CD4-positive, alpha-beta T cell treated with Interferon gamma for 1 hour (primary cell): ENCODE measurements at places on chromosomes 13 and 19.

GRCh38 chr13:24141333-24141910 is 19.1 kb upstream of the SPATA13 start:
- no peak for DNase-seq

- no peak for DNase-seq
Measured at GRCh38 chr13:104592127-104592526, 1525.9 kb upstream of the SLC10A2 start.

DNA sequence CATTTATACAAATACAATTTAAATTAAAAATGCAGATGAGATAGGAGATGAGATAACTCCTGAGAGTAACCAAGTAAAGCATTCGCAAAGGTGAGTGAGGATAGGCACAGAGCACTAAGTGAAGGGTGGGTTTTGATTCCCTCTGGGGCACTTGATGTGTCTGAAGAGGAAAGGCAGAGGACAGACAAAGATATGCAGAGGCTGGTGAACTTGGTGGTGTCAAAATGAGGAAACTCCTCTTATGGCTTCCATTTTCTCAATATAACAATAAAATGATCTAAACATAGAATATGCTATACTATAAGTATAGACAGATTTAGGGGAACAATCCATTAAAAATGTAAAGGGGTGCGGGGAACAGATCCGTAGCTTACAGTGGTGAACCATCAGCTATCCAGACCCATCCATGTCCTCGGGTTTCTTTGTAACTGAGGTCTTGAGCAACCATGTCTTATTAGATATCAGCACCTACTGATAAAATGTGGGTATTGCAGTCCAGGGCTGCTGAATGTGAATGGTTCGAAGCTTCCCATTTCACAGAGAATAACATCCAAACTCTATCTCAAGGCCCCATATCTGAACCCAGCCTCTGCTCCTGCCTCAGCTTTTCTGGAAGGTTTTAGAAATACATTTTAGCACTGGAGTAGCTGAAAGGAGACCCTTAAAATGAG is 73.9 kb upstream of the SLC10A2 start:
- no peak for DNase-seq

DNA sequence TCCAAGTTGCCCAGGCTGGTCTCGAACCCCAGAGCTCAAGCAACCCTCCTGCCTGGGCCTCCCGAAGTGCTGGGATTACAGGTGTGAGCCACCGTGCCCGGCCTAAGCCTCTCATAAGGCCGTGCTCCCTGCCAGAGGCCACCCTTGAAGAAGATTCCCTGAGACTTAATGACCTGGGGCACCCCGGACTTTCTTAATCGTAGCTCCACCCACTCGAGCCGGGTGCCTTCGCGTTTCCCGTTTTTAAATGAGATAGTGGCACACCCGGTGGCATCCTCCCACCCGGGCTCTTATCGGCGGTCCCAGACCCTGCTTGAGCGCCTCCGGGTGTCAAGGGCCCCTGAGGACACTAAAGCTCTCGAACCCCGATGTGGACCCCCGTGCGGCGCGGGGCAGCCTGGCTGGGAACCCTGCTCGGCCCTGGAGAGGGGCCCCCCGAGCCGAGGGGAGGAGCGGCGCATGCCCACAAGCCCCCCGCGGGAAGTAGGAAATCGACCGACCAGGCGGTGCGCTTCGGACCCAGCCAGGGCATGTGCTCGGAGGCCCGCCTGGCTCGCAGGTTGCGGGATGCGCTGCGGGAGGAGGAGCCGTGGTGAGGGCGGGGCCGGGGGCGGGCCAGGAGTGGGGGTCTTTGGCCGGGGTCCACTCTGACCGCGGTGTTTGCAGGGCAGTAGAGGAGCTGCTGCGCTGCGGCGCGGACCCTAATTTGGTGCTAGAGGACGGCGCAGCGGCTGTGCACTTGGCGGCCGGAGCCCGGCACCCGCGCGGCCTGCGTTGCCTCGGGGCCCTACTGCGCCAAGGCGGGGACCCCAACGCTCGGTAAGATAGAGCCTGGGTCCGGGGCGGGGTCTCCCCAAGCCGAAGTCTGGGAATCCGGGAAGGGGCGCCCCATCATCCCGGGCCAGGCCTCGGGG is at the start of gene ANKLE1:
Gene ANKLE1 (plus strand): TSS at position 511 of the 914 bp plus-strand sequence. CDS start 20 bp downstream, at position 531.
- DNase-seq: peak; percentile 53

DNA sequence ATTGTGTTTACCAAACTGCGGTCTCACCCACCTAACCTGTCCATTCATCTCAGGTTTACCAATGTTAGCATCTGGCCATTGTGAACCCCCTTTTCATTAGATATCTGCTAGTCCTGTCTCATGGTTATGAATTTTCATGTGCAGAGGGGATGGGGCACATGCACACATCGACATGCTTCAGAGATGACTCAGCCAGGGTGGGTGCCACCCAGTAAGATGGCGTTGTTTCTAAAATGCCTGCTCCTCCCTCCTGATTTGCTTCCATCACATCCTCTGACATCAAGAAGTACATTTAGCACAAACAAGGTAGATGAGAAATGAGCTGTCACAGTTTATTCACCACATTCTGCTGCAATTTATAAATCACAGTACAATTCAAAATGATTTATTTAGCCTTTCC is 51.3 kb downstream of the GPALPP1 start:
- no peak for DNase-seq

GRCh38 chr19:51760697-51761356 is at the start of gene FPR2:
TSS of gene FPR2 (plus strand) at chr19:51761180. CDS start at chr19:51768659, 7,479 bp downstream.
- DNase-seq: no peak

- DNase-seq: no peak
Measured at GRCh38 chr19:16856091-16856490, 26.9 kb downstream of the SIN3B start.

- DNase-seq: peak; percentile 48
Measured at GRCh38 chr19:49114630-49115363, 627 bp downstream of the LIN7B start.

DNA sequence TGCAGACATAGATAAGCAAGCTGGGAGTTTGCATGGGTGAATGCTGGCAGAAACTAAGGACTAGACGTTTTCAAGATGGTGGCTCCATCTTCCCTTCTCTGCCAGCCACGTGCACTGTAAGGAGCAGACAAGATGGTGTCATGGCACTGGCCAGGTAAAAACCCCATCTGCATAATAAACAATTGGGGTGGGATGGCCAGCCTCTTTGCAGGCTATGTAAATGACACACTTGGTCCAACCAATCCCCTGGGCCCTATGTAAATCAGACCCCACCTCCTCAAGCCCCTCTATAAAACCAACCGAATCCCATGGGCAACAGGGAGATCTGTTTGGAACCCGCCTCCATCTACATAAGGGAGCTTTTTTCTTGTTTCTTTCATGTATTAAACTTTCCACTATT is 2.4 kb upstream of the OR7A5 start:
- no peak for DNase-seq

DNA sequence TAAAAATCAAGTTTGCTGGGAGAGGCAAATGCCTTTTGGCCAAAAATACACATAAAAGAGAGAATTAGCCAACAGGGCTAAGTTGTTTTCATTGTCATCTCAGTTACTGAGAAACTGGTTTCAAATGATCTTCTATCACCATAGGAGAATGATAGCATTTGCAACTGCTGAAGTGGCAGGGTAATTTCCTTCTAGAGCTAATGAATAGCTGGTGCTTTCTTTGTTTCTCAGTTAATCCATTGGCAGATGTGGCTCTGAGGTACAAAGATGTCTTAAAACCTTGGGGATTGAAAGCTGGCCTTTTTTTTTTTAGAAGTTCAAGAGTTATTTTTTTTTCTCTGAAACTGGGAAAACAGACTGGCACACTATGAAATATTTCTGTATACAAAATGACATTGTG is 332.7 kb upstream of the KLF12 start:
- no peak for DNase-seq

DNA sequence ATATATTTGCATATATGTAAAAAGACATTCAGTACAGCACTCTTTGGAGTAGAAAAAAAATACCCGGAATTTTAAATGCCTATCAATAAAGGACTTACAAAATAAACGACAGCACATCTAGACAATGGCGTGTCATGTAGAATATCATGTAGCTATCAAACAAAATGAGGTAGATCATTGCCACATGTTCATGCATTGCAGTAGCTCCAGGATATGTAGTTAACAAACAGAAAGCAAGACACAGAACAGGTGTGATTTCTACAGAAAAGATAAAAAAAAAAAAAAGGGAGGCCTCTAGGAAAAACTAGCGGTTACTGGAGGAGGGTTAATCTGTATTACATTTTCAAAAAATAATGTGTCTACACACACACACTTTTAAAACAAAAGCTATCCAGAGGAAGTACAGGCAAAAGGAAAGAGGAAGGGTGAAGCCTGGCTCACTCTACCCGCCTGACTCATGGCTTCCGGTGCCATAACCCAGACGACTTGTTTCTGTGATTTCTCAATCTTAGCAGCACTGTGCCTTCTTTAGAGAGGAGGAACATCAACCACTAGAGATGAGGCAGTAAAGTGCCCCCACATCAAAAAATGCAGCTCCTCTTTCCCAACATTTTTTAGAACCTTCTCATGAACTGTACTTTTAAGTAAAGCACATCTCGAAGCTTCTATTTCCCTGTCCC is 6.9 kb downstream of the KCTD12 start:
- DNase-seq: peak; percentile 77

- DNase-seq: no peak
Measured at GRCh38 chr13:42477596-42478190, 96.3 kb upstream of the TNFSF11 start.

DNA sequence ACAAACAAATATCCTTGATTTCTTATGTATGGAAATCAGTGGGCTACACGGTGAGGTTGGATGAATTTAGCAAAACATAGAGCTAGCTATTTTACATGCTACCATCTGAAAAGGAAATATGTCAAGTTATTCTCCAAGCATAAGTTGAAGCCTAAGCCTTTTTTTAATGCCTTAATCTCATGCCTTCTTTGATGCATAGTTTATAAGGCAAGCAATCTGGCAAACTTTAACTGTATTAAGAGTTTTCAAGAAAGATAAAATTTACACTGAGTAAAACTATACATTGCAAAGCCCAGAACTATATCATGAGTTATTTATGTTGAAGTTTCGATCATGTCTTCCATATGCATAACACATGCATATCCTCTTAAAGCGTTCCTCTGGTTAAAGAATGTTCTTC is 85.0 kb upstream of the ATXN8OS start:
- DNase-seq: no peak

- DNase-seq: no peak
Measured at GRCh38 chr13:47904891-47905290, 96.2 kb downstream of the SUCLA2 start.

DNA sequence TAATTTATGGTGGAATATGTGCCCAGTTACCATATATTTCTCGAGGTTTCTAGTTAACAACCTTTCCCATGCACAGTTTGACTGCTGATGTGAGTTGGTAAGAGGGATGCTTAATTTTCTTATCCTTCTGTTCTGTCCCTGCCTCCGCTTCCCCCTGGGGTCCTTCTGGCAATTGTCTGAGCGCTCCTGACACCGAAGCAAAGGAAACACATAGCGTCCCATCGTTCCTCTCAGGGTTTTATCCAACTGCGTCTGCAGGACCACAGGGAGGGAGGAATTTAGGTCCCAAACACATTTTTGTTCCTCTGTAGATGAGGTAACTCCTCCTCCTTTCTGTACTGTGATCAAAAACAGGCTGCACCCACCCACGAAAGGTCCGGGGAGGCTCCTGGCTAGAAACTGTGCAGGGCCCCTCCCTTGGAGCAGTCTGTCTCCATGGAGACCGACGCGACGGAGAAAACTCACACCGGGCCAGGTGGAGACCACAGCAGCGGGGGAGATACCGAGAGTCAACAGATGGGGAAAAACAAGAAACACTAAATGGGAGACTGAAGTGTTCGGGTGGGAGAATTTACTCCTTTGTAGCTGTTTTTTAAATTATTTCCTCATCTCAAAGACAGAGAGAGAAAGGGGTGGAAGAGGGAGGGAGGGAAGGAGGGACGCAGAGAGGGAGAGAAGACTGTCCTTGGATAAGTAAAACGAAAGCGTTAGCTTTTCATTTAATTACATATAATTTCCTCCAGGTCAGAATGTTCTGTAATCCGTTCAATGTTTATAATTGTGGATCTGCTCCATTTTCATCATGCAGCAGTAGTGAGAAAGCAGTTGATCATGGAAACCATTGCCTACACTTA is 191.8 kb upstream of the NBEA start:
- no peak for DNase-seq

GRCh38 chr19:10892256-10892655 is 20.9 kb downstream of the CARM1 start:
- DNase-seq: no peak

DNA sequence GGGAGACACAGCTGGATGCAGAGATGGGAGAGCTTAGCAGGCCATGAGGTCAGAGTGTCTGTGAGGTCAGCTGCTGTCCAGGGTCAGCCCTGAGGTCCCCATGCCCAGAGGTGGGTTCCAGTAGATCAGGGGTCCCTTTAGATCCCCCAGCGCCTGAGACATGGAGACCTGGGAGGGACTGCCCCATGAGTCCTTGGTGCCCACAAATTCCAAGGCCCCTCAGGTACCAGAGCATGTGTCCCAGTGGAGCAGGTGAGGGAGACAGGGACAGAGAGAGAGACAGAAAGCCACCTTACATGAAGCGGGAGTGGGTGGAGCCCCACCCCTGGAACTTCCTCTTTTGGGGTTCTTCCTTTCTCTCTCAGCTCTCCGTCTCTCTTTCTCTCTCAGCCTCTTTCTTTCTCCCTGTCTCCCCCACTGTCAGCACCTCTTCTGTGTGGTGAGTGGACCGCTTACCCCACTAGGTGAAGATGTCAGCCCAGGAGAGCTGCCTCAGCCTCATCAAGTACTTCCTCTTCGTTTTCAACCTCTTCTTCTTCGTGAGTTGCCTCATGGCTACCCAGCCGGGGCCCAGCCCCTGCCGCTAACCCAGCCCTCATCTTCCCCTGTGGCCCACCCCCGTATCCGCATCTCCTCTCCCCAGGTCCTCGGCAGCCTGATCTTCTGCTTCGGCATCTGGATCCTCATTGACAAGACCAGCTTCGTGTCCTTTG is at the start of gene CD37:
Gene CD37 (plus strand): TSS at position 336 of the 713 bp plus-strand sequence. CDS start 135 bp downstream, at position 471.
- DNase-seq: peak; percentile 63

GRCh38 chr19:4368128-4368820 is 24.9 kb downstream of the MPND start:
- DNase-seq: no peak

- no peak for DNase-seq
Measured at GRCh38 chr13:72530471-72530870, 197.0 kb downstream of the MZT1 start.

DNA sequence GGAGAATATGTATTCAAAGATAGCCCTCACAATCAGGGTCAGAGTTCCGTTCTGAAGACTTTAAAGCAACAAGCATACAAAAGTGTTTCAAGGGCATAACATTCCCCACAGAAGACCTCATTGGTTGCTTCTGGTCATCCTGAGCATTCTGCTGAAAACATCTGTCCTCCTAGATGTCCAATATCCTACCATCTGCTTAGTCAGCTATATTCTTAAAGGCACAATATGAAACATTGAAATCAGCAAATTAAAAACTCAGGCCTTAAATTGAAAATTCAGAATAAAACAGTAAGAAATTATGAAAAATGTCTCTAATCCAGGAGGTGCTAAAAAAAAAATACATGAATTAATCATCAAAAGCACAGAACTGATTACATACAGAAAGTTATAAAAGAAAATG is 1491.2 kb upstream of the PRR20A start:
- DNase-seq: no peak

- peak; percentile 68 for DNase-seq
Measured at GRCh38 chr19:19661675-19662251, 1.7 kb downstream of the ATP13A1 start.
